ENCODE measurements at places on chromosomes 4 and X.

DNA sequence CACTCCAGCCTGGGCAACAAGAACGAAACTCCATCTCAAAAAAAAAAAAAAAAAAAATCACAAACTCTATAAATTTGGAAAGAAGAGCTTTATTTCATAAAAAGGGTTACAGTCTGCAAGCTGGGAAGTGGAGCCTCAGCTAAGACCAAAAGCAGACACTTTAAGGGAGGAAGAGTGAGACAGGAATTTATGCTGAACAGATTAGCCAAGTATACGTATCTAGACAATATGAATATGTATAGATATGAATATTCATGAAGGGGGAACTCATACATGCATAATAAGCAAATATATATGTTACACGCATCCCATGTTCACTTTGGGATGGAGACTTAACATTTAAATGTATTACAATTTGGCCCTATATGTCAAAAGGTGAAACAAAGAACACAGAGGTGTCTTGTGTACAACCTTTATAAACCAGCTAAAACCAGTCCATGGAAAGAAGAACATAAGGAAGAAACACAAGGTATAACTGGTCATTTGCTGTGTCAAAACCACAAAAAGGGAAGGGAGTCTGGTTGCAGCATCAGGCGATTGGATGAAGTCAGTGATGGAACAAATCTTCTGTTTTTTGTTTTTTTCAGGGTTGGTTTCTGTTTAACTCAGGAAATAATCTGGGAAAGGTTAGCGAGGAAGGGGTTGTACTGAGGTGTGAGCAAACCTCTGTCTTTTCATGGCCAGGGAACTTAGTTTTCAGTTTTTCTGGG, 130.0 kb upstream of the MAOA start:
- no peak for DNase-seq

GRCh38 chrX:124573468-124573867, 227.1 kb downstream of the SH2D1A start:
- no peak for DNase-seq

- no peak for DNase-seq
Observed at GRCh38 chrX:13007519-13008188, 32.7 kb downstream of the TMSB4X start.

DNA sequence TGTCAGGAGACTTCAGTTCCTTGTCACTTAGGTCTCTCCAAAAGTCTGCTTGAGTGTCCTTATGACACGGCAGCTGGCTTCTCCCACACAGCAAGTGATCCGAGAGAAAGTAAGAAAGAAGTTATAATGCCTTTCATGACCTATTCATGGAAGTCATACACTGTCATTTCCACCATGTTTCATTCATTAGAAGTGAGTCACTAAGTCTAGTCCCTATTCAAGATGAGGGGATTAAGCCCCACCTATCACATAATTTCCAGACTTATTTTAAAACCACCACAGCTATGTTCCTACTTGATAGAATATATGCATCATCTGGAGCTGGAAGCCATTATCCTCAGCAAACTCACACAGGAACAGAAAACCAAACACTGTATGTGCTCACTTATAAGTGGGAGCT, 25.2 kb upstream of the COL25A1 start:
- DNase-seq = no peak

GRCh38 chr4:42995343-42995944, 102.9 kb downstream of the GRXCR1 start:
- no peak for DNase-seq

- DNase-seq = no peak
Observed at GRCh38 chr4:114922592-114922933, 190.9 kb downstream of the NDST4 start.

- no peak for DNase-seq
Observed at GRCh38 chr4:8649631-8650361, 57.2 kb downstream of the CPZ start.

DNA sequence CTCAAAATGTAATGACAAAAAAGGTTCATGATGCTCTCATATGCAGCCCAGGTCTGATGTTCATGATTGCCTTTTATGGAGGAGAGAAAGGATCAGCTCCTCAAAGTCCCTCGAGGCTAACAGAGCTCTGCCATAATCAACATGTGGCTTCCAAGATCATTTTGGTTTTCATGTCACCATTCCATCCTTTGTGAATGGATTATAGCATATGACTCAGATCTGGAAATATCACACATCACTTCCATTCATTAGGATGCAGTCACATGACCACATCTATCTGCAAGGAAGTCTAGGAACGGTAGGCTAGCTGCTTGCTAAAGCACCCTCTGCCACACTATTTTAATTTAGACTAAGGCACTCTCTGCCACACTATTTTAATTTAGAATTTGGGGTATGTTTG, 77.6 kb downstream of the COX18 start:
- DNase-seq = no peak

GRCh38 chrX:129590596-129590995, 50.5 kb downstream of the OCRL start:
- DNase-seq = no peak
